ENCODE measurements at places on chromosomes 2 and 18.

- no peak for DNase-seq
These were observed 33.6 kb downstream of the APCDD1 start for GRCh38 chr18:10488017-10488416.

- DNase-seq = no peak
These were observed 1406.1 kb upstream of the NXPH2 start for GRCh38 chr2:140186313-140186712.

GRCh38 chr2:129400826-129401225, 578.6 kb upstream of the RAB6C start:
- peak; percentile 81 for DNase-seq

GRCh38 chr2:21195326-21195725, 71.6 kb downstream of the TDRD15 start:
- no peak for DNase-seq

DNA sequence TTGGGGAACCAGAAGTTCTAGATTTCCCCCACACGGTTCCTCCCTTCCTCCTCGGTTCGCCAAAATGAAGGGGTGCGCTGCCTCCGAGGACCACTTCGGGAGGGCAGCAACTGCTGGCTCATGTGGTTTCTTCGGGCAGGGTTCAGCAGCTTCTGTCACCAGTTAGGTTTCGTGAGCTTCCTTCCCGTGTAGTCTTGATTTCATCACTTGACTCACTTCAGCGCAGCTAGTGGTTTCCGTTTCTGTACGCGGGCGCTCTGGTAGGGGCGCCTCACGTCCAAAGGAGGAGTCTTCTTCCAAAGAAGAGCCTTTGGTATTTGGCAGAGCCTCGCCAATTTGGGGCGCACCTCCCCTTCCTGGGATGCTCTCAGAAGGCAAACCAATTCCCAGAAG, 485 bp upstream of the GALNT3 start:
- DNase-seq = no peak

GRCh38 chr2:47561371-47561770, 158.4 kb downstream of the MSH2 start:
- DNase-seq = no peak

GRCh38 chr2:17793803-17794354, 22.4 kb upstream of the MSGN1 start:
- DNase-seq = no peak

DNA sequence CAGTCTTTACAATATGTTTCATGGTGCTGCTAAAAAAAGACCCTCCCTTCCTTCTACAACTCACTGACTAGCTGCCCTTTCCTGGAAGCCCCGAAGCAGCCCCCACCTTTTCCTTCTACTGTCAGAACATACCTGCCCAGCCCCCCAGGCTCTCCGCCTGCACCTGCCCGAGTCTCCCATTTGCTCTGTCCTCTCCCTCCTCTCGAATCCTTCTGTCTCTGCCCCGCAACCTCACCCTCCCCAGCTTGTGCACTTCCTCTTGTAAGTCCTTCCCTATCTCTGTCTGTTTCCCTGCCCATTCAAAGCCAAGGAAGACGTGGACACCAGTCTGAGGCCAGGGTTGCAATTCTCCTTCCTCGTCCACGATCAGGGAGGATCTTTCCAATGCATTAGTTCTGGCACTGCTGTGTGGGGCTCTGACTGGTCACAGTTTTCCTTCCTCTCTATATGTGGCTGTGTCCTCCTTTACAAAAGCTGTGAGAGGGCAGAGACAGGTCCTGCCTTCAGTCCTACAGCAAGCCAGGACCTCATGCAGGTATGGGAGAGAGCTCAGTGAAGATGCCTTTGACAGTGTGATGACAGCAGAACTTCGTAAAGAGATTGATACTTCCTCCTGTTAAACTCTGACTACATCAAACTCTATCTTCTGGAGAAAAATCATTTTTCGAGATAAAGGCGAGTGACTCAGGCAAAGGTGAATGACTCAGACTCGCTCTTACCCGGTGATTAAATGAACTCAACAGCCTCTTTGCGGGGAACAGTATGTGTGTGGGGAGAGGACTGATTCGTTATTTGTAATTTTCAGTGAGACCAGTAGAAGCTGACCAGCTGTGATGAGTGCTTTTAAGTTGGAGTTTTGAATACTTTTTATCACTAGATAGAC, 14.2 kb downstream of the TNFRSF11A start:
- DNase-seq = no peak

GRCh38 chr2:109265953-109266352, 136.9 kb downstream of the SH3RF3 start:
- no peak for DNase-seq

- DNase-seq = peak; percentile 93
These were observed 3.3 kb downstream of the MYCN start for GRCh38 chr2:15943378-15944280.

DNA sequence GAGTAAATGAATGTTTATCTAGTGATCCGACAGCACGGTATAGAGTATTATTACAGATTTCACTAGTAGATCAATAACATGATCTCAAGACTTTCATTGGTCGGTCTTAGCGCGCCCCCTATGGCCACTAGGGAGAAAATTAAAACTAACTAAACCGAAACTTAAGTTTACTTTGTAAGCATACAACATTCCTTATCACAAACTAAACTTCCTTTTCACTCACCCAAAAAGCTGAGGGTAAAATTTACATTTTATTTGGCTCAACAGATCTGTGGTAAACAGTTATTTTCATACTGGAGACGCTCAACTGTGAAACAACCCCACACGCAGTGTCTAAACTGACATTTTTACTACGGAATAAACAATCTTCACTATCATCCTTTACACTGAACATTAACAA, 215.6 kb upstream of the MAP2 start:
- DNase-seq = no peak

GRCh38 chr2:14424478-14425390, 207.8 kb upstream of the LRATD1 start:
- no peak for DNase-seq
